ENCODE measurements at places on chromosomes 7 and 10. TPM values are rescaled to one million over a fixed set of nuclear protein-coding genes. Genes with fewer than 3 reads are reported as not detected.

The COL26A1 gene
- not detected for total RNA-seq

The HIPK2 gene
- total RNA-seq: 21.1 TPM

The SFTPD gene
- not detected for total RNA-seq

The ABCB1 gene
- total RNA-seq: 4.7 TPM

The AFAP1L2 gene
- 1.3 TPM for total RNA-seq

The PCLO gene
- total RNA-seq: 0.07 TPM

The PIK3CG gene
- total RNA-seq: 62.0 TPM

The CTAGE8 gene
- total RNA-seq: 0.64 TPM

DNA sequence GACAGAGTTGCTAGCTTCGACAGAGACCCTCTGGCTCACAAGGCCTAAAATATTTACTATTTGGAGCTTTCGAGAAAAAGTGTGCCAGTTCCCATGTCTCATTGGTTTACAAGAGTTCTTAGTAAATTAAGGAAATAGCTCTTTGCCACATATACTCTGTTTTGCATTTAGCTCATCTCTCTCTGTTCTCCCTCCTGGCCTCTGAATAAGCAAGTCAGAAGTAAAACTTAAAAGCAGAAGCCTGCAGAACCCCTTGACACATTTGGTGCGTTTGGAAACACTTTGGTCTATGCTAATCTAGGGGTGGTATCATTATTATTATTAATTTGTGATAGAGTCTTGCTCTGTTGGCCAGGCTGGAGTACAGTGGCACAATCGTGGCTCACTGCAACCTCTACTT is 6.4 kb downstream of the CARD11 start:
- DNase-seq: no peak

DNA sequence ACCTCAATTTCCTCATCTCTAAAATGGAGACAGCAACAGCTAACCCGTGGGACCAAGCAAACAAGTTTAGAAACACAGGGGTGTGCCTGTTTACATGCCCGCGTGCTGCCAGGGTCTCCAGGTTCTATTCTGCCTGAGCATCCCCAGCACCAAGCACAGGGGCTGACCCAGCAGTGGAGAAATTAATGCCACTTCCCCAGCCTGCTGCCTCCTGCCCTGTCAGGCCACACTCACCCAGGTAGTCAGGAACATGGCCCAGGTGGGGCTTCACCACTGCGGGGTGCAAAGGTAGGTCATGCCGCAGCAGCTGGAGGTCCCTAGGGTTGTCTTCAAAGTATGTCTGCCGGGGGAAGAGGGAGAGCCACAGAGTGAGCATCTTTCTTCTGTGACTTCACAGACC is 5.8 kb downstream of the DDX56 start:
- DNase-seq: no peak

DNA sequence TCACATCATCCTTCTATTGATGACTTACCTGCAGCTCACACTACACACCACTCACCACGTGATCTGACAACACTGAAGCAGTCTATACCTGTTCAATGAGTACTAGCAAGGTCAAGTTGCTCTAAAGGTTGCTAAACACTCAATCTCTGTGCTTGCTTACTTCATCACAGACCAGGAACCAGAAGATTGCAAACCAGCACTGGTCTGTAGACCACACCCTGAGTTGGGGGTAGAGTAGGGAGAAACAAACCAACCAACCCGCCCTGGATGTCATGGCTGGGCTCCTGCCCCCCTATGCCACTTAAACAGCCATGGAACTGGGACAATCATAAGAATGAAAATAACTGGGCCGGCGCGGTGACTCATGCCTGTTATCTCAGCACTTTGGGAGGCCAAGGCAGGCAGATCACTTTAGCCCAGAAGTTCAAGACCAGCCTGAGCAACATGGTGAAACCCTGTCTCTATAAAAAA is 19.6 kb downstream of the DLG5 start:
- no peak for DNase-seq

DNA sequence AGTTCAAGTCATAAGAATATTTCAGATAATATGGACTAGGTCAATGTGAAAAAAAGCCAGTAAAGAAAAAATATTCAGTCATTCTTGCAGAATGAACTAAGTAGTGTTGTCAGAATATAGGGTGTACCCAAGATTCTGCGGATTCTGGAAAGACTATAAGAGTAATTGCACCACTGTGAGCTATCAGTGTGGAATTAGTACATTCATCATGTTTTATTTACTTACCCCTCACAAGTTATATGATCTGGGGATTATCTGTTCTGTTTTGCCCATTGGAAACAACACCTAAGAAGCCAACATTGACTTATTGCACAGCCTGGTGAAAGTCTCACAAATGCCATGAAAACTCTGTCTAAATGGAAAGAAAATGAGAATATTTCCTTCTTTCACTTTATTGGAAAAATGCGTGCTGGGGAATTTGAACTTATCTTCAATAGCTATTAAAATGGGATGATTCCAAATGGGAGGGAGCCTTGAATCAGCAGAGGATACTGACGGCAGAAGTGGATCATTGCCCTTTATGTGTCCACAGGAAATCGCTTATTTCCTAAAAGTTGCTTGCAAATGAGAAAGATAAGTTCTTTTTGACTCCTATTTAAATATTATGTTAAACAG is 563.3 kb upstream of the POM121L12 start:
- DNase-seq: no peak

DNA sequence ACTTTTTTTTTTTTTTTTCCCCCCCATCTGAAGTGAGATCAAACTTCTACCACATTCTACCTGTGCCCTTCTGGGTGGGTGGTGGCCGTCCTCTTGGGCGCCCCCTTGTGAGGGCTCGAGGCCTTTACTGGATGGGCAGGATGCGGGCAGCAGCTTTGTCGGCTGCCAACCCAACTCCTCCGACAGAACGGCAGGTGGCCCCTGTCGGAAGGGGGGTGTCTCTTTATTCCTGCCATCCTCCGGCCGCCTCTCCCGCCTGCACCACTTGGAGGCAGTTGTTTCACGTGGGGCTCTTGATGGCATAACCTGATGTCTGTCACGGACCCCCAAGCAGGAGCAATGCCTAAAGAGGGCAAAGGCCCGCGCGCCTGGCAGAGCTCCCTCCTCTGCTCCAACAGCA is 31.0 kb downstream of the AMZ1 start:
- peak; percentile 64 for DNase-seq

GRCh38 chr7:105916603-105917002 is 40.2 kb upstream of the ATXN7L1 start:
- no peak for DNase-seq

DNA sequence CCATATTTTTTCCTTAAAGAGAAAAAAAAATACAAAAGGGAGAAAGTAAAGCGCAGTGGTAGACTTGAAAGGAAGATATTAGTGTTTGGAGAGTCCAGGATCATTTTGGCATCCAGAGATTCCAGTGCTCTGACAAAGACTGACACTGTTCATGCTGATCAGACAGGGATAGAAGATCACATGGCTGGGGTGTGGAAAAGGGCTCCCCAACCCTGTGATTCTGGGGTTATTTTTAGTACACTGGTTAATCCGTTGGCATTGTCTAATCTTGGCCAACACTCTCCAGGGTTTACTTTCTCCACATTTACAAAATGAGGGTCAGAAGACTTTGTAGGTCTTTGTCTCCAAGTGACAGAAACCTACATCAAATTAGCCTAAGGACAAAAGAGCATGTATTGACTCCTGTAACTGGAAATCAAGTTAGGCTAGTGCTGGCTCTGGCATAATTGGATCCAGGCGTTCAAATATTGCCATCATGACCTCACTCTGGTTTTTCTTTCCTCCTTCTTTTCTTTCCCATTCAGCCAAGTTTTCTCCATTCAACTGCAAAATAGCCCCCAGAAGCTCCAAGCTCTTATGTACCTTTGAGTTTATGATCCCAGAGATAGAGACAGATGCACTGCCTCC is 181.6 kb downstream of the PHTF2 start:
- no peak for DNase-seq

DNA sequence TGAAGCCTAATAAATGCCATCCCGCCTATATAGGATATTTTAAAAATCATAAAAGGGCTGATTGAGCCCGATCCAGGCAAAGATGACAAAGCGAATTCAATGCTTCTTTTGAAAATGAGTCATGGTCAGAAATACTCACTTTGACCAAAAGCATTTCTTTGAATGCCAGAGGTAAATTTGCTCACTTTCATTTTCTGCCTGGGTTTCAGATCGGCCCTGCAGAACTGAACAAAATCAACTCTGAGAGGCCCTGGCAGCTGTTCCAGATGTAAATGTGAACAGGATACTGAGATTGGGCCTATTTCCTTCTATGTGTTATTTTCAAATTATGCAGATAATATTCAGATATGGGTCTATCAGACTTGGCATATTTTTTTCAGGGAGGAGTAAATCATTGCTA is 114.8 kb upstream of the ARID5B start:
- no peak for DNase-seq

- no peak for DNase-seq
Observed at GRCh38 chr7:47382200-47382599, 199.7 kb downstream of the TNS3 start.

DNA sequence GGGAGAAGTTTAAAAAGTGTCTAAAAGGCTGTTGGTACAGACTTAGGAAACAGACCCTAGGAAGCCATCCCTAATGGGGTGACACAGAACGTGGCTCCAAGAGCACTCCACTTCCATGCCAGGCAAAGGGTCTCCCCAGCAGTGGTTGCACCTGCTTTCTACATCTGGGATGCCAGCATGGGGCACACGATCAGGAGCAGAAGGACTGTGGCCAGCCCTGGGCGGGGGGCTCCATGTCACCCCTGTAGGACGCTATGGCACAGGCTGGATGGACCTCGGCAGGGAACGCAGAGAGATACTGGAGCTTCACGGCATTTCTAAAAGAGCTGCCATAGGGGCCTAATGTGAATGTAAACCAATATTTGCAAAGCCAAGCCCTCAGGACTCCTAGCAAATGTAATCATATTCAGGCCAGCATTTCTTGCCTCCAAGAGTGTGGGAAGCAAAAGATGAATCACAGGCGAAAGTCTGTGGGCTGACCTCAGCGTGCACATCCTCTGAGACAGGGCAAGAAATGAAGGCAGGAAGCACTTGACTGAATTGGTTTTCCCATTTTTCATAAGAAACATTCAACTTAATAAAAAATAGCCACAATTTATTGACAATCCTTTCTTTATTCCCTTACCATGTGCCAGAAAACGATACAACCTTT is 93.9 kb downstream of the ATXN7L1 start:
- no peak for DNase-seq

GRCh38 chr10:124008187-124008586 is 85.2 kb downstream of the CHST15 start:
- DNase-seq: no peak

GRCh38 chr10:60521974-60522405 is 132.3 kb upstream of the ANK3 start:
- no peak for DNase-seq

DNA sequence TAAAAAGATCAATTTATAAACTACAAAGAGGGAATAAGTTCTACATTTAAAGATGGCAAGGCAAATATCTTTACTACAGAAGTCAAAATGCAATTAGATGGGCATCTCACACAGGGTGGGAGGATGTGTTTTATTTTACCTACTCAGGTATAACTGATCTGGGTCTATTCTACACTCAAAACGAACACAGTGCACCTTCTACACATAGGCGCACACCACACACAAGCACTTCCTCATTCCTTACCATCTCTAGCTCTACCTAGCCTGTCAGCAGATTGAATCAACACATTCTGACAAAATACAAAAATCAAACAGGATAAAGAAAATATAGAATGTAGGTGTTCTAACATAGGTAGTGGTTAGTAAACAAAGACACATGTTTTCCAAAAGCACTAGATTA is 64.8 kb downstream of the SGCE start:
- DNase-seq: no peak

- DNase-seq: no peak
Observed at GRCh38 chr7:11261470-11261869, 287.8 kb downstream of the PHF14 start.

DNA sequence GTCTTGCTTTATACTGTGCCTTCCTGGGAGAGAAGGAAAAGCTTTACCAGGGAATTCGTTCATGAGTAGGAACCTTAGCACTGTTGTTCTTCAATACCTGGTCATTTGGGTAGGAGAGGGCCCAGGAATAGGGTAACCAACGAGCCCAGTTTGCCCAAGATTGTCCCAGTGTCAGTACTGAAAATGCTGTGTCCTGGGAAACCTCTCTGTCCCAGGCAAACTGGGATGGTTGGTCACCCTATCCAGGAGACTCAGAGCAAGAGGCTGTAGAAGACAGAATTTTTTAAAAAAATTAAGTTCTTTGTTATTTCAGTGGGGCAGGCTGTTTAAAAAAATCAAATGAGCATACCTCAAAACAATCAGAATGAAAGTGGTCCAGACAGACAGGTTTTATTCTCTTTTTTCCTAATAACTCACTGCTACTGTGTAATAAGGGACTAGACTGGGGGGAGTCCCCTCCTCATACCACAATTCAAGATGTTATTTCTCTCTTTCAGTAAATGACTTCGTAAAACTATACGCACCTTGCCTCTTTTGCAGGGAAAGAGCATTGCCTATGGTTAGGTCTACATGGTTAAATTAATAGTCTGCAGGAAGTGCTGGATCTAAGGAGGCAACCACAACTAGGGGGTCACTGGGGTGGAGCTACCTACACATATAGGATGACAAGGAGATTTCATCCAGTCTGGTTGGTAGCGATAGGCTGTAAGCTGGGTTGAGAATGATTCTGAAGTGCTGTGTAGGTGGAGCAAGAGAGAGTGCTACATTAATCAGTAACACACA is 41.1 kb upstream of the FAM133B start:
- no peak for DNase-seq

GRCh38 chr10:1735562-1735961 is 1.8 kb downstream of the ADARB2 start:
- no peak for DNase-seq

DNA sequence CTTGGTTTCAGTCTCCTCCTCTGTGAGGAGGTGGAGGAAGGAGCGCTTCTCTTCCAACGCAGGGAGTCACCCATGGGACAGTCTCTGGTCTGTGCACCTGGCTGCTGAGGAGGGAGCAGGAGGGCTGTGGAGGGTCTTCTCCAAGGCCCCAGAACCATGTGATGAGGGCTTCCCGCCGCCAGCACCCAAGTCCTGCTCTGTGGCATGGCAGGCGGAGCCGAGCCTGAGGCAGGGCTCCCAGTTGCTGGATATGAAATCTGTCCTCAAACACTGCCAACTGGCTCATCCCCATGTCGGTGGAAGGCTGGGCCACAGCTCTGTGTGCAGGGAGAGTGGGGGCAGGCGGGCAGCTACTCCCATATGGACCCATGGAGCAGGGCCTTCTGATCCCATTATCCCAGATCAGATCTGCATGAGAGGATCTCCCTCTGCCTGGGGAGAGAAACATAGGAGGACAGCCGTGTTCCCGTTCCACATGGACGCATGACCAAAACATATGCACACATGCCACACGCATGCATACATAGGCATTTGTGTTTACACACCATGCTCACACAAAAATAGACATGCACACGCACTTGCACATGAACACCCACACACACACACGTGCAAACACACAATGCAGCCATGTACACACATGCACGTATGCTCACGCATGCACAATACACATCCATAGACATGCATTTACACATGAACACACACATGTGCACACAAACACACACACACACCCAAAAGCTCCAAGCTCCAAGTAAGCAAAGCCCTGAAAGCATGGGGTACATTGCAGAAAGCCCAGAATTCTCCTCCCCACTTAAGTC is 38.8 kb upstream of the EN2 start:
- DNase-seq: no peak
